ENCODE measurements at places on chromosomes 2 and 18. TPM values are rescaled to one million over a fixed set of nuclear protein-coding genes. Genes with fewer than 3 reads are reported as not detected.

CSRNP3 gene
- polyA plus RNA-seq = 9.8 TPM

SLC14A1 gene
- polyA plus RNA-seq = 1.9 TPM

DNER gene
- 2.2 TPM for polyA plus RNA-seq

SP140 gene
- 0.91 TPM for polyA plus RNA-seq

ANKRD29 gene
- 38.0 TPM for polyA plus RNA-seq

DNA sequence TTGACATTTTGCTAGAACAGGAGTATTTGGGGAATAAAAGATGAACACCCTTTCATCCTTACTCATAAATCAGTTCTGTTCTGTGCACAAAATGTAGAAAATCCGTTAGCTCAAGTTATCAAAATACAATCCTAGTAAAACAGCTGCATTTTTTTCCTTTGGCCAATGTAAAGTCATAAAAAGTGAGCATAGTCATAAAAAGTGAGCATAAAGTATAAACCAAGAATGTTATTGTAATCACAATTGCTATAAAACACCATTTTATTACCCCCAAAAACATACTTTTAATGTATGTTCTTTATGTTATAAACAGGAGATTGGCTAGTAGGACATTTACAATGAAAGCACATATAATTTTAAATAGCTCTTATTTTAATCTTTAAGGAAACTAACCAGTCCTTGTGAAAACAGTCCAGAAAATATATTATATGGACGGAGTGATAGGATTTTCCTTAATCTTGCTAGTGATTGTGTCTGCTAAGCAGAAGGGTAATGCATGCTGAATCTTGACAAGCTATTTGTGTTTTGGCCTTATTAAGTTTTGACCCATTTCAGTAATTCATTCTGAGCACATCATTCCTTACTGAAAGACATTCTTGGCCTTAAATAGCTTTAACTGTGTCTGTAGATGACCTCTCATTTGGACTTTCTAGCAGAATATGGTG, 891.8 kb downstream of the DSC3 start:
- no peak for DNase-seq

- DNase-seq = no peak
Observed at GRCh38 chr2:51350100-51350499, 318.2 kb upstream of the NRXN1 start.

DNA sequence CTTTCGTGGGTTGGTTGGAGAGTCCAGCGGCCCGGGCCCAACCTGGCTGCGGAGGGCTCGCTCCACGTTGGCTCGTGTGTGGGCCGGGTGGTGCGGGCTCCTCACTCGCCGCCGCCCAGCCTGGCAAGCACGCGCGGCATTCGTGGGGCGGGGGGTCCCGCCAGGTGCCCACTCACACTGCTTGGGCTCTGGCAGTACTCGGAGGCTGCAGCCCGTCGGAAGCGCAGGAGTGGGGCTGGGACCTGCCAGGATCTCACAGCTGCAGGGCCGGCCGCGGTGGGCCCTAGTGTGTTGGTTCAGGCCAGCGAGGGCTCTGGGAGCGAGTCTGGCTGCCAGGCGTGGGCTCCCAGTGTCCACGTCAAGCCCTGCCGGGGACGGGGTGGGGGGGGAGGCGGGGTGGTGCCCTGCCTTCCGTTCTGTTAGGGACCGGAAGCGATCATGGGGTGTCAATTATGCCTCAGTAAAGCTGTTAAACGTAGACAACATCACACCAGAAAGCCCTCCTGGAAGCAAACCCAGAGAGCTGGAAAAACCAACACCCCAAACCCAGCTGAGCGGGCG, 1.0 kb upstream of the HS6ST1 start:
- no peak for DNase-seq

GRCh38 chr2:38708900-38709566, 42.1 kb downstream of the SRSF7 start:
- DNase-seq = no peak

DNA sequence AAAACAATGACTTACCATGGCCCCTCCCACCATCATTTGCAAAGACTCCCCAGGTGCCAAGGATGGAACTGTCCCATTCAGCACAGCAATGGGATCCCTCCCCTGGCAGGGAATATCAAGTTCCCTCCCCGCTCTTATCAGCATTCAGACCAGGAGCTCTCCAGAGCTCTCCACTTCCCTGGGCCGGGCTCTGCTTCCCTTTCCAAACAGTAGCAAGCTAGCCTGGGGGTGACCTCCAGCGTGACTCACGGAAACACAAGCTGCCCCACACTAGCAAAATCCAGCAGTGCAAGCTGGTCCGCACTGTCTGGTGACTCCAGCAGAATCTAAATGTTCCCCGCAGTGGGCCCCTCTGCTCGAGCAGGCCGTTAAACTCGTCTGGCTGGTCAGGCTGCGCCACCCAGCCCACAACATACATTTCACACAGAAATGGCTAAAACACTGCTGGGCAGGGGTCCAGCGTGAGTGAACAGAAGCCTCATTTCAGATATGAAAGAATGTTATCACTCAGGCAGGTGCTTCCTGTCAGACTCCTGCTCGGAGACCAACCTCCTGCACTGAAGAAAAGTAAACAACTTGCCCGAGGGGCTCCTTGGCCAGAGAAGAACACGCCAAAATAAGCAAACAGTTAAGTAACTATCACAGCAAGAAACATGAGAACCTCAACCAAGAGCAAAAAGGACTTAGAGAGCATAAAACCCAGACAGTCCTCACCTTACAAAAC, 33.9 kb downstream of the STAT1 start:
- peak; percentile 80 for DNase-seq

DNA sequence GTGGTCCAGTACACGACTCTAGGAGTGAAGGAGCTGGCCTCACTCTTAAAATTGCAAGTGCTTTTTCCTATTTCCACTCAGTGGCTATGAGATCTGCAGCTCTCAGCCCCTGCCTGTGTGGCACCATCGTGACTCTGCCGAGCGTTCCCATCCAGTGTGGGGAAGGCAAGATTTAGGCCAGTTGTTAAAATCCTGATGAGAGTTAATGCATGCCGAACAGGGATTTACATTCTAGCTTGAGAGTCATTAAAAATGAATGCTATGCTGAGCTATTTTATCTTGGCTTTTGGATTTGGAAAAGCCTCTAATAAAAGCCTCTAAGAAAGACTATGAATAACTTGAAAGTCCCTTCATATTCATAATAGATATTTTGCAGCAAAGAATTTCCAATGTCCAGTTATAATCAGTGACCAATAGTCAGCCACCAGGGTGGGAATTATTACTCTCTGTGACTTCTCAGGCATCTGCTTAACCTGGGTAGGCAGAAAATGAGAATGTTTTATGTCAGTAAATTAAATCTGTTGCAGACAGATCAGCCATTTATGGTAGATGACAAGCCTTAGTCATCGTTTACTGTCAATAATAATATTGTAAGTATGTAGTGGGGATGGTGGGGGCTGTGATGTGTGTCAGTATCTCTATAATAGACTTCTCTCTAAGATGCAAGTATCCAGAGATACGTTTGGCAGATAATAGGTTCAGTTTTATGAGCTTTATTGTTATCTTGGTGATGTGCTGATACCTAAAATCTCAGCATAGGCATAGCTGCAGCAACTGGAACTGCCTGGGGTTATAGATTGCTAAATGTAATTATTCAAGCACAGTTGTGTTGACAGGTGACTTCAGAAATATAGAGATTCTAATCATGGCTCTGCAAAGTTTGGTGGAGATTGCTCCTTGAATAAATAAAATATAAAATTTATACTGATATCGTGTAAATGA, 207.8 kb downstream of the SOCS6 start:
- DNase-seq = no peak

- no peak for DNase-seq
Observed at GRCh38 chr2:152278526-152278925, 56.4 kb upstream of the FMNL2 start.

DNA sequence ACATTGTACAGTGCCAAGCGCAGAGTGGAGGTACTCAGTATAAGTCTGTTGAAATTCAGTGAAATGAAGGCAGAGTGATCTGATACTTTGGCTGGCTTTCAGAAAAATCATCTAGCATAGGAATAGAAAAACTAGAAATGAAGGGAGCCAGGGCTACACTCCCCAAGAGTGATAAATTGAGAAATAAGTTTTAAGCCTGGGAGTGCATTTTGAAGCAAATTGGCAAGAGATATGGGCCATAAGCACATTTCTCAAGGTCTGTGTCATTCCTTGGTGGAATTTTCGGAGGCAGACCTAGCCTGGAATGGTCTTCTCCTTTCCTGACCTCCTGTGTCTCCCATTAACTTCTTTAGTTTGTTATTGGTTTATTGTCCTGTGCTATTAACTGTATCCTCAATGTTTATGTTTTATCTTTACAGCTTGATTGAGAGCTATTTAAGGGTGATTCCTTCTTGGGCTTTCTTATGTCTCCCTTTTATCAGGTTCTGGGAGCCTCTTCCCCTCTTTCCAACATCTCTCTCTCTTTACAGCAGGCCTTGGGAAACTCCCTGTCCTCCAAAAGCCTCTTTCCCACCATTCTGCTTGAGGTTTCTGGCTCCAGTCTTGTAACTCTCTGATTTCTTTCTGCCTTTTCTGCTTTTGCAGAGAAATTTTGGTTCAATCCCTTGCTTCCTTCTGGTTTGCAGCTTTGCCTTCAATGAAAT, 649.5 kb downstream of the SLC4A3 start:
- DNase-seq = no peak

DNA sequence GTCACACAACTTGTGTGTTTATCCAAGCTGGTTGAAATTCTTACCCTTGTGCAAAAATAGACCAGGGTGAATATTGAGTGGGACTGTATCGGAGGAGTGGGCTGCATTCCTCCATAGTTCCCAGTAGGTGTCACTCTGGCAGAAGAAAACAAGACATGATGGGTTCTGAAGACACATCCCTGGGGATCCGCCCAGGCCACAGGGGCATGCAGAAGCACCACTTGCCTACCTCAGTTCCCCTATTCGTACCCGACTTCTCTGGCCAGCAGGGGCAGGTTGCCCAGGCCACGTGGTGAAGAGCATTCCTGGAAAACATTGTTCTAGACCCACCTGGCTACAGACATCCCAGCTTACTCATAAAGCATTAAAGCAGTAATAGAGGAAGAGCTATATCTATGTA, 168.2 kb downstream of the FAM210A start:
- DNase-seq = no peak

DNA sequence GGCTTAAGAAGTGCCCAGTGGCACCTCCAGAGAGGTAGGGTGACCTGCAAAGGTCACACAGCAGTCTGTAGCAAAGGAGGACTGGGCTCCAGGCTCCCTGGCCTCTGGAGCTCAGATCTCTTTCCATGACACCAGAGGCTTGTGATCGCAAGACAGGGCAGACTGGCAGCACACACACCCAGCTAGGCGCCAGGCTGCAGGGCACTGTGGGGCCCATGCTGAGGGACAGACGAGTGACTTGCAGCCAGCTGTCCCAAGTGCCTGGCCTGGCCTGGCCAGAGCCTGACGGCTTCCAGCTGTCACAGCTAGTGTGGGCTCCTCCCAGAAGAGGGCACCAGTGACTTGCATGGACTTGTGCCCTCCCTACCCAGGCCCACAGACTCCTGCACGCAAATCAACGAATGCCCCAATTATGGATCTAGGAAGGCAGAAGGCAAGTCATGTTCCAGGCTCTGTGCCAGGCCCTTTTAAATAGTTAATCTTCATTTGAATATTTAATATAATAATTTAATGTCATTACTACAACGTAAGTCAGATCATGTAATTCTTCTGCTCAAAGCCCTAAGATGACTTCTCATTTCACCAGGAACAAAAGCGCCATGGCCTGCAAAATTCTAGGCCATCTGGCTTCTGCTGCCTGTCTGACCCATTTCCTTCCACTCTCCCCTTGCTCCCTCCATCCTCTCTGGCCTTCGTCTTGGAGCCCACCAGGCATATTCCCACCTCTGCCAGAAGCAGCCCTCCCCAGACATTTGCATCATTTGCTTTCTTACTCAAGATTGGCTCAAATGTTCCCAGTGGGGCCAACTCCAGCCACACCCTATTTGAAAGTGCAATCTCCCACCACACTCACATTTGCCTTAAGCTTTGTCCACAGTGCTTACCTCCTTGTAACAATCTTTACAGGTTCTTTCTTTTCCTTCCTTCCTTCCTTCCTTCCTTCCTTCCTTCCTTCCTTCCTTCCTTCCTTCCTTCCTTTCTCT, 3.7 kb upstream of the SPEG start:
- DNase-seq = no peak

GRCh38 chr2:194700726-194701125, 956.3 kb upstream of the SLC39A10 start:
- DNase-seq = no peak

DNA sequence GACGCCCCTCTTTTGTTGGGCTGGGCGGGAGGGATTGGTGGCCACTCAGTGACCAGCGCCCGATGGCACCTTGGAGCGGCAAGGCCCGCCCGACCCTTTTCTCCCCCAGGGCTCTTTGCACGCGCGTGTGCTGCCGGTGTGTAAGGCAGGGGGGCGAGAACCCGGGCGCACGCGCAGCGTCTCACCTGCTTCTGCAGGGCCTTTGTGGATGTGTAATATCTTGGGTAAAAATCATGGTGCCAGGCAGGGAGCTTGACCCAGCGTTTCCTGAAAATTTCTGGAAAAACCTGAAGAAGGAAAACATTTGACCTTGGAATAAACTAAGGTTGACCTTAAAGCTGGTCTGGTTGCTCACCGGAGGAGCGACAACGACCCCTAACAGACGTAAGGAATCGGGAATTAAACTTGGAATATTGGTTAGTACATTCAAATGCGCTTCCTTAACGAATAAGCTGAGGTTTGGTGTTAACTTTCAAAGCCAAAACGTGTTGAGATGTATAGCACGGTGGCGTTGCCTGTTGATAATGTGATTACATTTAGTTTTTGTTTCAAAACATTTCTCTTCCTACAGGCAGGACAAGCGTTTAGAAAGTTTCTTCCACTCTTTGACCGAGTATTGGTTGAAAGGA, 438 bp downstream of the HSPE1 start:
- DNase-seq = no peak

DNA sequence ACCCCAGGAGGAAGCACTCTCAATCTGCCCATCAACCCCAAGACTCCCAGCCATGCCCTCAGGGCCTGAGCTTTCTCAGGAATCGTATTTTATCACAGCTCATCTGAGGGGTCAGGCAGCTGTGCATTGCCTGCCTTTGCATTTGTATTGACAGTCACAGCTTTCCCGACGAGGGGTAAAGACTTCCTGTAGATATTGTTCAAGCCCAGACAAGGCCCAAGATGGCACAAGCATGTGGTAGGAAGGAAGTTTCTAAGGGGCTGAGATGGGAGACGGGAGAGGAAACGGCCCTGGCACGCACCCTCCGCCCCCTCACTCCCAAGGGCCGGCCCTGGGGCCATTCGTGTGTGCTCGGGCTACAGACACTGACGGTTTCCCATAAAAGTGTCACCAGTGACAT, 34.2 kb upstream of the PRLH start:
- no peak for DNase-seq

DNA sequence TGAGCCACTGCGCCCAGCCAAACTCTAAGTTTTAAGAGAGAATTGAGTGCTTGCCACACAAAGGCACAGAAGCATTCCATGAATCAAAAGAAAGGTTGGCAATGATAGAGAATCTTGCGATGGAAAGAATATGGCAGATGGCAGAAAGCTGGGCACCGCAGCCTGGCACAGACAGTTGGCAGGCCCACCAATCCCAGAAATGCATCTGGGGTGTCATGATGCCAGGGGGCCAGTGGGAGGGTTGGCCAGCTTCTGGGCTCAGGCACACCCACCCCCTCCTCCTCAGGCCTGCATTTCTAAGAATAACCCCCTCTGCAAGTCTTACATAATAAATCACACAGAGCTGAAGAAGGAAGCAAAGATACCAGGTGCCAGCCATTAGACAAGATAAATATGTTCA, 19.6 kb downstream of the ZNF2 start:
- DNase-seq = no peak
